ENCODE measurements at places on chromosomes 11 and 22. TPM values are rescaled to one million over a fixed set of nuclear protein-coding genes. Genes with fewer than 3 reads are reported as not detected.

The PICALM gene
- total RNA-seq = 192 TPM

The RFPL1 gene
- not detected for total RNA-seq

The TMEM86A gene
- 0.60 TPM for total RNA-seq

The MOGAT2 gene
- not detected for total RNA-seq

The FGF19 gene
- total RNA-seq = not detected

The TRIM6 gene
- 2.5 TPM for total RNA-seq

The TMPRSS5 gene
- 0.16 TPM for total RNA-seq

The STK33 gene
- total RNA-seq = 1.4 TPM

The RBMXL2 gene
- not detected for total RNA-seq

The SYT7 gene
- total RNA-seq = 5.5 TPM

The HBG1 gene
- total RNA-seq = not detected

The SLC22A9 gene
- not detected for total RNA-seq

The KRTAP5-9 gene
- total RNA-seq = not detected

The APOL4 gene
- total RNA-seq = 8.7 TPM

The AP2A2 gene
- 27.0 TPM for total RNA-seq

The APOL5 gene
- not detected for total RNA-seq

The PAX6 gene
- total RNA-seq = 0.34 TPM

The DTX4 gene
- total RNA-seq = 1.9 TPM

The MYO7A gene
- 0.09 TPM for total RNA-seq

The DUSP8 gene
- total RNA-seq = 0.09 TPM

The POU2AF2 gene
- not detected for total RNA-seq

The PRRG4 gene
- not detected for total RNA-seq

The FOLH1 gene
- total RNA-seq = not detected

The ADAMTS8 gene
- 0.32 TPM for total RNA-seq

The RPL27A gene
- total RNA-seq = 1,021 TPM

The SERHL2 gene
- total RNA-seq = 9.0 TPM

The APBB1 gene
- 69.9 TPM for total RNA-seq

The CCDC89 gene
- total RNA-seq = 7.1 TPM

The MFNG gene
- not detected for total RNA-seq

The SCGB1D2 gene
- not detected for total RNA-seq

The OR6A2 gene
- 0.09 TPM for total RNA-seq

The RAB3IL1 gene
- total RNA-seq = 9.1 TPM

The MPEG1 gene
- not detected for total RNA-seq

Measured in bronchial smooth muscle cell (primary cell).